DMS 273 treated with DMSO at 0.1 percent for 48 hours (cell line): ENCODE measurements at places on chromosomes 12 and 14.
A peak's percentile ranks its signal among the peaks of the same experiment; 100 is the strongest.

- DNase-seq: no peak
These were observed 1345.6 kb downstream of the FSCB start for GRCh38 chr14:43161477-43161876.

GRCh38 chr12:89732522-89732921, 23.9 kb upstream of the ATP2B1 start:
- no peak for DNase-seq

- DNase-seq: no peak
These were observed 310.3 kb downstream of the C12orf75 start for GRCh38 chr12:105640761-105641160.

GRCh38 chr12:96501133-96501761, 11.9 kb downstream of the CFAP54 start:
- DNase-seq: no peak

DNA sequence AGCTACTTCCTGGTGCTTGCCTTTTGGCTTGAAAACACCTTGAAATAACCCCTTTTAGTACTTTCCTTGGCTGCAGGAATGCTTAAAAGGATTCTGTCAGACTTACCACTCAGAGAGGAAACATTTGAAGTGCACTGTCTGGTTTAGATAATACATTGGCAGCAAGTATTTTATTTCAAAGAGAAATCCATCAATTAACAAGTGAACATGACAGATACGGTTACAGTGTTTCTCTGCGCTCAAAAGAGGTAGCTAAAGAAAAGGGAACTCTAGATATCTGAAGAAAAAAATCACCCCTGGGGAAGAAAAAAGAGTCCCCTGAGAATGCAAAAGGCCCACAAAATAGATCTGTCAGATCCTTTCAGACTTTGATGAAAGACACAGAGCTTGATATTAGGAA, 421.9 kb downstream of the LRFN5 start:
- DNase-seq: no peak

GRCh38 chr12:74849801-74850200, 312.2 kb downstream of the ATXN7L3B start:
- no peak for DNase-seq

GRCh38 chr12:122871851-122872780, 23.8 kb downstream of the VPS37B start:
- DNase-seq: no peak

- no peak for DNase-seq
These were observed 26.9 kb upstream of the MYBPC1 start for GRCh38 chr12:101567918-101568317.

- no peak for DNase-seq
These were observed 100.9 kb downstream of the EPS8 start for GRCh38 chr12:15688202-15688736.

GRCh38 chr12:87274594-87275245, 754.5 kb downstream of the C12orf50 start:
- peak; percentile 1 for DNase-seq

DNA sequence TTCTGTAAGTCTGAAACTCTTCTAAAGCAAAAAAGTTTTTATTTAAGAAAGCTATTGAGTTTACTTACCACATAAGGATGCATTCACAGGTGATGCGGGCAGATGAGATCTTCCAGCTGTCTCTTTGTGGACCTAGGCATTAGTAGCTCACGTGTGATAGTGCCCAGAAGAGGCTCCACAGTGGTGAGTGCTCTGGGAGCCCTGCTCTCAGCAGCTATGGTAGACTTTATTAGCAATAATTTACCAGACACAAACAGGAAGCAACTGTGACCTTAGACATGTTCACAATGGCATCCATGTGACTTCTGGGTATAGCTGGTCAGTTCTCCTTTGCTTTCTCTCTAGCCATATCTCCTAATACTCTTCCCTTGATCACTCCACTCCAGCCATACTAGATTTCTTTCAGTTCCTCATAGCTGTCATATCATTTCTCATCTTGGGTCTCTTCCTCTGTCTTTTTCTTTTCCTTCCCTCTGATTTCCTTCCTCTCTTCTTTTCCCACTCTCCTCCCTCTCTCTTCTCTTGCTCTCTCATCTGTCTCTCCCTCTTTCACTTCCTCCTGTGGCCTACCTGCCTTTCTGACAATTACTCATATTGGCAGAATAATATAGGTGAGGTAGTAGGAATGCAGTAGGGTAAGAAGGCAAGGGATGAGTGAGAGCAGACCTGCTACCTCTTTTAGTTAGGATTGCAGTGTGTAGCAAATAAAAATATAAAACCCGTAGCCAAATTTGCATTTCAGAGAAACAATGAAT, 75.2 kb upstream of the SCAF11 start:
- DNase-seq: no peak

GRCh38 chr12:2332947-2333346, 280.2 kb downstream of the CACNA1C start:
- no peak for DNase-seq

DNA sequence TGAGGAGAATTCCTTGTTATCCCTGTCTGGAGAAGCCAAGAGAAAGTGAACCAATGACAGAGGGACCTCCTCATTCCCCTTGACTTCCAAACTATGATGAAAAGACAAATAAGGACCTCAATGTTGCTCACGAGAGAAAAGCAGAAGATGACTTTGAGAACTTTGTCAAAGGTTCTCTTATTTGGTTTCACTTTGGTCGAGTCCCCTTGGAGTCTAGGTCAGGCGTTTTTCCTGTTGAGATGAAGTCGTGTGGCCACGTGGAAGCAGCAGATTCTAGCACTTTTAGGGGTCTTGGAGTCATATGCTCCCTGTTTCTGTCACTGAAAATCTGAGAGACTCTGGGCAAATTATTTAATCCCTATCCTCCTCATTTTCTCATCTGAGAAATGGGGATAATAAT, 33.8 kb upstream of the COL2A1 start:
- no peak for DNase-seq
